ENCODE measurements at places on chromosomes 5 and 9. TPM values are rescaled to one million over a fixed set of nuclear protein-coding genes. Genes with fewer than 3 reads are reported as not detected.
A peak's percentile ranks its signal among the peaks of the same experiment; 100 is the strongest.

The IL4 gene
- total RNA-seq, result not detected

GRCh38 chr5:20486826-20487225 is 498.8 kb upstream of the CDH18 start:
- no peak for DNase-seq

The TICAM2 gene
- total RNA-seq, result 0.72 TPM

GRCh38 chr9:123470121-123470782 is 114.3 kb downstream of the CRB2 start:
- DNase-seq, result no peak

DNA sequence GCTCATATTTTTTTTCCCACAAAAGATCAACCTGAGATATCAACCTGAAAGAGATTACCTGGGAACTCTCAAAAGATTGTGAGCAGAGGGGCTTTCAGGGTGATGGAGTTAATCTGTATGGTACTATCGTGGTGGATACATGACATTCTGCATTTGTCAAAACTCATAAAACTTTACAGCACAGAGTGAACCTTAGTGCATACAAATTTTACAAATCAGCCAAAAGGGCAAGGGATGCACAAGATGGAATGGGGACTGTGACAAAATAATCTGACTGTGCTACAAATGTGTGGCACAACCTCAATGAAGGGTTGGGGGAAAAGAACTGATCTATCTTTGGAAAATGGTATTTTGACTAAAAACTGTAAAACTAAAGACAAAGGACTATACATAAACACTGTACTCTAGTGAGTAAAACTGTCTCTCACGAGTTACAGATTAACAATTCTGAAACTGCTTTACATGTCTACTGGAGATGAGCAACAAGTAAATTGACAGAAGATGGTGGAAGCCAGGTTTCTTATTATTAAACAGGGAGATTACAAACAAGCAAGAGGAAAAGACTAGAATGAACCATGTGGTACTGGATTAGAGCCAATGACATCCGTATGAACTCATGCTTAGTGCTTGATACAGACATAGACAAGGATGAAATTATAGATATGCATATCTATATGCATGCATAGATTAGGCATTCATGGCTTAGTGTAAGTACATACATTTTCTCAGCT is 24.8 kb upstream of the RLN1 start:
- peak; percentile 22 for DNase-seq

- no peak for DNase-seq
Observed at GRCh38 chr9:116115761-116116353, 37.7 kb upstream of the PAPPA start.

- DNase-seq, result no peak
Observed at GRCh38 chr5:17910318-17910717, 276.1 kb downstream of the TAF11L14 start.
